ENCODE measurements at places on chromosomes 7 and 10. TPM values are rescaled to one million over a fixed set of nuclear protein-coding genes. Genes with fewer than 3 reads are reported as not detected.

EIF5AL1 gene
- total RNA-seq, result 0.09 TPM

CYP3A4 gene
- not detected for total RNA-seq

AKR1D1 gene
- total RNA-seq, result not detected

TAC1 gene
- not detected for total RNA-seq

FAM20C gene
- 46.3 TPM for total RNA-seq

RARRES2 gene
- 111 TPM for total RNA-seq

GIMAP5 gene
- total RNA-seq, result 11.8 TPM

FRMPD2 gene
- 4.7 TPM for total RNA-seq

EPHA1 gene
- not detected for total RNA-seq

PCGF6 gene
- total RNA-seq, result 6.6 TPM

RBP3 gene
- not detected for total RNA-seq

FBXL15 gene
- total RNA-seq, result 14.2 TPM

MYO1G gene
- total RNA-seq, result 3.0 TPM

SPDYE1 gene
- 0.14 TPM for total RNA-seq

FANK1 gene
- total RNA-seq, result 0.58 TPM

DGKI gene
- total RNA-seq, result 14.9 TPM

THSD7A gene
- 2.5 TPM for total RNA-seq

LRMDA gene
- 97.9 TPM for total RNA-seq

NEURL1 gene
- total RNA-seq, result 0.11 TPM

KIF5B gene
- total RNA-seq, result 152 TPM

CCDC7 gene
- total RNA-seq, result 25.4 TPM

THAP5 gene
- 30.9 TPM for total RNA-seq

SKIDA1 gene
- total RNA-seq, result 6.3 TPM

RAB19 gene
- not detected for total RNA-seq

ELAPOR2 gene
- 14.0 TPM for total RNA-seq

ATRNL1 gene
- 2.2 TPM for total RNA-seq

ELFN1 gene
- 12.4 TPM for total RNA-seq

TBC1D12 gene
- 7.0 TPM for total RNA-seq

ECHDC3 gene
- total RNA-seq, result 74.9 TPM

GRID2IP gene
- 0.20 TPM for total RNA-seq

VWA2 gene
- not detected for total RNA-seq

CHN2 gene
- total RNA-seq, result 4.3 TPM

PNLIPRP2 gene
- not detected for total RNA-seq

MSMB gene
- total RNA-seq, result not detected

GRM3 gene
- total RNA-seq, result 0.14 TPM

ADARB2 gene
- total RNA-seq, result 0.97 TPM

DHX32 gene
- total RNA-seq, result 35.8 TPM

HOXA6 gene
- total RNA-seq, result not detected

OR6B1 gene
- not detected for total RNA-seq

CYP2E1 gene
- total RNA-seq, result 1.2 TPM
